HepG2 (cell line): ENCODE measurements at places on chromosomes 1 and 21.

DNA sequence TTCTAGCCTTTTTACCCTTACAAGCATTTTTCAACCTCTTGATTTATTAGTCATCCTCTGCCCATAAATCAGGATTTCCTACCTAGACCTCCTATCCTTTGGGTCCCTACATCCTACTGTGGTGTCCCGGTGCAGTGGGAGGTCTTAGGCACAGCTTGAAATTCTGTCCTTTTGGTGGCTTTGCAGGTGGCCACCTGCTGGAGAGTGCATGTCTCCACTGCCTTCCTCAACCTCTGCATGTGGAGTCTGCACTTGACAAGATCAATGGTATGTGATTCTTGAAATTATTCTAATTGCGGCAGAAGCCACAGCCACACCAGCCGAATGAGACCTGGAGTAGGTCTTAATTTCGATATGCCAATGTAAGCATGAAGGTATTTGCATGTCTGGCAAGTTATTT, 11.4 kb upstream of the KCNA3 start:
- DNase-seq: no peak

DNA sequence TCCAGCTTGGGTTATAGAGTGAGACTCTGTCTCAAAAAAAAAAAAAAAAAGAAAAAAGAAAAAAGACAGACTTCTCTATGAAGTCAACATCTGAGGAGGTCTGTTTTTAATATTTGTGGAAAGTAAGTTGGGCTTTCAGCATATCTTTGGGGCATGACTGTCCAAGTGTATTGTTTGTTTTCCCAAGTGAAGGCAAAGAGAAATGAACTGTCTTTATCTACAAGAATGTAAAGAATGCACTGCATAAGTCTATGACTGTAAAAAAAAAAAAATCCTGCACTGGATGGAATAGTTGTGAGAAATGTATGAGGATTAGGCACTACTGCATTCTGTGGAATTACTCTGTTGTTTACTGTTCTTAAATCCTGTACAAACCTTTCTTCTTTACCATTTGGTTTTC, 45.6 kb upstream of the TMEM61 start:
- peak; percentile 72 for DNase-seq

GRCh38 chr1:25019337-25020172, 89.5 kb upstream of the RUNX3 start:
- DNase-seq: no peak

GRCh38 chr1:153776352-153776751, 1.1 kb downstream of the SLC27A3 start:
- DNase-seq: no peak

DNA sequence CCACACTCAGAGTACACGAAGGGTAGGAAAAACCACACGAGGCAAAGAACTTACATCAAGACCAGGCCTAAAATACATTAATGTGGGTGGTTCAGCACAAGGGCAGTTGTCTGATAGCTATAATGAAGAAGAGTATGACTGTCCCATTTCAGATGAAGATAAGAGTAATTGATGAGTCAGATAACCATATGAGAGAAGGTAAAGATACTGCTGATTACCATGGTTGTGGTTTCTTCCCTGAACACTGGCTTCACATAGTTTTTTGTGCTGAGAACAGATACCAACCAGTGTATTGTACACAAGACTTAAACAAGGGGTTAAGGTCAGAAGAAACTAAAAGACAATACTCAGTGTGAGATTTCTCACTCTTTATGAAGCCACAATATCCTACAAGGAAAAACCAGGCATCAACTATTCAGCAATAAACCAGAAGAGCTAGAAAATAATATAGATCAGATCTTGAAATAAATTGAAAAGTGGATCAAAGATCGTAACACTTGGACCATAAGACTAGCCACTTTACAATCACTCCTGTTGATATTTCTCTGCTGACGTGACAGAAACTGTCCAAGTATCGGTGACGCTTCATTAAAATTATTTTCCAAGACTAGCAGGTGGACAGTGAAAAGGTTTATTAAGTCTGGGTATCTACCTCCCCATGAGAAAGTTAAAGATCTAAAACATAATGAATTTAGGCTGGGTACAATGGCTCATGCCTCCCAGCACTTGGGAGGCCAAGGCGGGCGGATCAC, 28.6 kb downstream of the PUM1 start:
- DNase-seq: no peak

DNA sequence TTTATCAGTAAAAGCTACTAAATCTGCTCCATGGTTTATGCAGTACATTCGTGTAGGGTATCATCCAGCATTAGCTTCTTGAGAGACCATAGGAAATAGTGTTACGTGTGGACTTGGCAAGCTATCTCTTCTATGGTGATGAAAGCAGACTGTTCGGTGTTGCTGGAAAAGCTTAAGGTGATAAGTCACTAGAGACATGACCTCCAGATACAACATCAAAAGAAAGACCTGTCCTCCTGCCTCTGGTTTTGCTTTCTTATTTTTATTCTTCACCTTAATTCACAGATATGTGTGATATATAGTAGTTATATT, 53.5 kb upstream of the S1PR1 start:
- DNase-seq: no peak

DNA sequence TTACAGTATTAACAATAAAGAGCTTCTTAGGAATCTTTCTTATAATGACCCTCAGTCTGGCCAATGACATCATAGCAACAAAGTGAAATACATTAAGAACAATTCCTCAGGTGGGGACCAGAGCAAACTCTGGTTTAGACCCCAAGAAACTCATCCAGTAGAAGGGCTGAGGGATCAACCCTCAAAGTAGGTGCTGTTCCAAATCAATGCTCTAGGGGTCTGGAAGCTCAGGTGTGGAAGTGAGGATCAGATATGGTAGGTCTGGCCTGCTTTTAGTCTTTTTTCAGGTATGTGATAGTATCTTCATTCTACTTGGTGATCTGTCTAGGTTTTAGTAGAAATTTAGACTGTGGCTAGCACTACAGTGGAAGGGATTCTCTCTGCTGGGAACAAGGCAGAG, 291.7 kb downstream of the PDE4B start:
- DNase-seq: no peak

DNA sequence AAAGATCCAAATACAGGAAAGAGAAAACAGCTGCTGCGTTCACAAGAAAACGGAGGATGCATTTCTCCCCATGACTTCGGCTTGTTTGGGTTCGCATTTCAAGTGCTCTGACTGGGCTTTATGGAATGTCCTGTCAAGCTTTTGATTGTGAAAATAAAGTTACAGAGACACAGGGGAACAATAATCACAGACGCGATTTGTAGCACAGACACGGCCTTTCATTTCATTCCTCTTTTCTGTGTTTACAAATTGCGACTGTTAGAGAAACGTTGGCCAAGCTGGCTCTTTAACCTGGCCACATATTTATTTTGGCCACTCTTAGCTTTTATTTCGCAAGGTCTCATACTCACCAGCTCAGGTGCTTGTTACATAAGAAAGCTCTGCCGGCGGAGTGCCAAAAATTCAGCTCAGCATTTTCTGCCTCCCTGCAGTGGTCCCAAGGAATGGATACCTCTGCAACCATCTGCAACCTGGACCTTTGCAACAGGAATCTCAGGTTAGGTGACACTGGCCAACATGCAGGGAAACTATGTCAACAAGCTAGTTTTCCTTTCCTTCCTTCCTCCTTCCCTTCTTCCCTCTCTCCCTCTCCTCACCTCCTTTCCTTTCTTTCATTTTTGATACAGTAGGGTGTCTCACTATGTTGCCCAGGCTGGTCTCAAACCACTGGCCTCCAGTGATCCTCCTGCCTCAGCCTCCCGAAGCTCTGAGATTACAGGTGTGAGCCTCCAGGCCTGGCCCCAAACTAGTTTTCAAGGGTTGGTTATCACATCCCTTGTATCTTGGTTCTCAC, 58.2 kb upstream of the SLC45A1 start:
- peak; percentile 89 for DNase-seq

DNA sequence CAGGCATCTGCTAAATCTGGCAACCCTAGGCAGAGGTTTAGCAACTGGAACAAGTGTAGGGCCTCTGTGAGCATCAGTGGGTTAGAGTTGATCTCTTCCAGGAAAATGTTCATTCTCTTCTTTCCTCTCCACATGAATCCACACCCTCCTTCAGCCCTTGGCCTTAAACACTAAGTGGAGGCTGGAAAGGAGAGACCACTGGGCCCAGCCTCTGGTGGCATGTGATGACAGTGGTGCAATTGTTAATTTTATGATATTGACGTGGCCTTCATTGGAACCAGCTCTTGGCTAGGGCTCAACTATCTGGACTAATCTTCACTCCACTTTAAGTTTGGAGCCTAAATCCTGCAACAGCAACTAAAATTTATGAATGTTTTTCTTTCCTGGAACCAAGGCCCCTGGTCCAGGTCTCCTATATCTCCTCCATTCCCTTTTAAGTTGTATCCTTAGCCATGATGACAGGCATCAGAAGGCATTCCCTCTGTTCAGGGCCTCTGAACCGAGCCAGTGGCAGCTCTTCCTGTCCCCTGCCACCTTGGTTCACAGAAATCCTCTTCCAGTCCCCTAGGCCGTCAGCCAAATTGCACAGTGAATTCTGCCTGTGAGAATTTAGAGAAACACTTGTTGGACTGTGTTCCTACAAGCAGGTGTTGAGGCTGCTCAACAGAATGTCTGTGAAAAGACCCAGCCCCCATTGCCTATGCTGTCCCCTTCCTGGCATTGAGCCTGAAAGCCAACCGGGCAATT, 132.2 kb downstream of the PSMG1 start:
- no peak for DNase-seq

DNA sequence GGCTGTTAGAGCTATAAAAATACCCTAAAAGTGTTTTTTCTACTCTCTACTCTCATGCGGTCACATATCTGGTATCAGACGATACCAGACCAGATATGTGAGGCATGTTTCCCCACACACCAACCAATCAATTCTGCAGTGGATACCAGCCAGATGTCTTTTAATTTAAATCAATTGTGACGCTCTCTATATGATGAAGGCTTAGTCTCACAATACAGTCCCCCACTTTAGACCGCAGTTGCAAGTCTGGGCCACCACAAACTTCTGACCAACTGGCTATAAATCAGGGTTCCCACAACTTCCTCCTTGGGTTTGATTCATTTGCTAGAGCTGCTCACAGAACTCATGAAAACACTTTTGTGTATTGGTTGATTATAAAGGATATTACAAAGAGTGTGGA, 586.1 kb upstream of the ZP4 start:
- DNase-seq: no peak

DNA sequence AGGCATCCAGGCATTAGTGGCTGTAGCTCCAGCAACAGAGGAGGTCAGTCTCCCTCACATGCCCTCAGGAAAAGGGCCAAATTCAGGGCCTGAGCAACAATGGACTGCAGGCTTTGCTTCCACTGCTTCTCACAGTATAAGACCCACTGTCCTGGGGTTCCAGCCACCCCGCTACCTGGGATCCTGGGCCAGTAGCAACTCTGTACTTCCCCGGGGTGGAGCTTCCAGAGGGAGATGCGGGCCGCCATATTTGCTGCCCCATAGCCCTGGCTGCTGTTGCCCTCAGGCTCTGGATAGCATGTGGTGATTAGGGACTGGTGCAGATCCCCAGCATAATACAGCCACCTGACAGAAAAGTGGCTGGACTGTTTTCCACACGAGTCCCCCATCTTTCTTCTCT, 201.1 kb upstream of the POGK start:
- no peak for DNase-seq

GRCh38 chr21:26753822-26754221, 91.4 kb downstream of the ADAMTS1 start:
- DNase-seq: no peak

DNA sequence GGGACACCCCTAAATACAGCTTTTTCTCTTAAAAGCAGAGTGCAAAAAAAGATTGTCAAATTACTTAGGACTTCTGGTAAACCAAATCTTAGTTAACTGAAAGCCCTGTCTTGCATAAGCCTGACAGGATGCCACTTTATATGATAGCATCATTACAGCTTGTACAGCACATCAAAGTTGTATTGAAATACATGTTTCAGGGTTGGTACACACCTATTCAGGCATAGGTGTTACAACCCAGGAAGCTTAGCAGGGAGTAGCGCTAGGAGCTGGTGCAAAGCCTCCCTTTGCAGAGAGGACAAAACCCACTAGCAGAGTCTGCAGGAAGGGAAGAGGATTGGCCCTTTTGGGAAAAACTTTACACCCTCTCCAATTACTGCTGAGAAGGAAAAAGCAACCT, 258.9 kb upstream of the SGIP1 start:
- DNase-seq: no peak

DNA sequence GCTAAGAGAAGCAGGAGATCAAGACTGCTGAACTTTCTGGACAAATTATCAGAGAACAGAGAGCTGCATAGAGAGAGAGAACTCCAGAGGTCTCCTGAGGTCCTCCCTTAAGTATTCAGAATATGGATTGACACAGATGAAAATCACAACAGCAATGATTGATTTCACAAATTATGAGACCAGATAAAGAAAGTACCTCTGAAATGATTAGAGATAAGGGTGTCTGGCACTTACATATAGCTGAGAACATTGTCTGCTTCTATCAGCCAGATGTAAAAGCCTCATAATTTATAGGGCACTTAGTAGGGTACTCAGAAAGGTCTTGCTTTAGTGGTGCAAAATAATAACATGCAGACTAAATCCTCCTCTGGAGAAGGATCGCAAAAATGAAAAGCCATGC, 1301.8 kb downstream of the BRINP3 start:
- no peak for DNase-seq

- no peak for DNase-seq
Measured at GRCh38 chr1:115649964-115650363, 8.2 kb downstream of the VANGL1 start.

DNA sequence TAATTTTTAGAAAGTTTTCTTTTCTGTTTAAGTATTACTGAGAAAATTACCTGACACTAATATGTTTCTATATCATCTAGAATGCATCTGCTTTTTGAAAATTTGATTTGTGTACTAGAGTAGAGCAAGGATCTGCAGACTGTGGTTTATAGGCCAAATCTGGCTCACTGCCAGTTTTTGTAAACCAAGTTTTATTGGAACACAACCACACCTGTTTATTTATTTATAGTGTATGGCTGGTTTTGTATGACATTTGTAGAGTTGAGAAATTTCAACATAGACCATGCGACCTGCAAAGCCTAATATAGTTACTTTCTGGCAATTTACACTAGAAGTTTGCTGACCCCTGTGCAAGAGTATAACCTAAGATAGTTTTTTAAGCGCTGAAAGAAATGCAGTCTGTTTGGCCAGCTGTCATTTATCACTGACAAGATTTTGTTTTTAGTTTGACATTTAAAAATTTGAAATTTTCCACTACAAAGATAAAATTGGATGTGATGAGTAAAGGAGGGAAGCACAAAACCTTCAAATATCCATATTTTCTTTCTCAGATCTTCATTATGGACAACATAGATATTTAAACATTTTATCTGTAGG, 36.1 kb upstream of the CACYBP start:
- DNase-seq: no peak

DNA sequence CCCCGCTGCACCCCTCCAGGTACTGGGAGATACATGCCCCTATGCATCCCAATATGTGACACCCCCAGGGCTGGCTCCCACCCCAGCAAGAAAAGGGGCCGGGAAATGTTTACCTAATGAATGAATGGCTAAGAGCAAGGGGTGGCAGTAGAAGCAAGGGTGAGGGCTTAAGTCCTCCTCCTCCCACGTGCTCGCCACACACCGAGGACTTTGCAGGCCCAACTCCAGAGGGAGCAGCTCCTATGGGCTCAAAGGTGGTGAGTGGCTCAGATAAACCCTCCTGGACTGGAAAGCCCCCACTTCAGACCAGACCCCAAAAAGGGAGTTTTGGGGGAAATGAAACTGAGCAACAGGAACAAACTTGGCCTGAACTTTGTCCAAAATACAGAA, 11.4 kb downstream of the SLC45A3 start:
- peak; percentile 25 for DNase-seq
